ENCODE measurements at places on chromosomes 5 and 9.

- no peak for DNase-seq
Measured at GRCh38 chr5:10439692-10440091, 2.0 kb upstream of the ROPN1L start.

DNA sequence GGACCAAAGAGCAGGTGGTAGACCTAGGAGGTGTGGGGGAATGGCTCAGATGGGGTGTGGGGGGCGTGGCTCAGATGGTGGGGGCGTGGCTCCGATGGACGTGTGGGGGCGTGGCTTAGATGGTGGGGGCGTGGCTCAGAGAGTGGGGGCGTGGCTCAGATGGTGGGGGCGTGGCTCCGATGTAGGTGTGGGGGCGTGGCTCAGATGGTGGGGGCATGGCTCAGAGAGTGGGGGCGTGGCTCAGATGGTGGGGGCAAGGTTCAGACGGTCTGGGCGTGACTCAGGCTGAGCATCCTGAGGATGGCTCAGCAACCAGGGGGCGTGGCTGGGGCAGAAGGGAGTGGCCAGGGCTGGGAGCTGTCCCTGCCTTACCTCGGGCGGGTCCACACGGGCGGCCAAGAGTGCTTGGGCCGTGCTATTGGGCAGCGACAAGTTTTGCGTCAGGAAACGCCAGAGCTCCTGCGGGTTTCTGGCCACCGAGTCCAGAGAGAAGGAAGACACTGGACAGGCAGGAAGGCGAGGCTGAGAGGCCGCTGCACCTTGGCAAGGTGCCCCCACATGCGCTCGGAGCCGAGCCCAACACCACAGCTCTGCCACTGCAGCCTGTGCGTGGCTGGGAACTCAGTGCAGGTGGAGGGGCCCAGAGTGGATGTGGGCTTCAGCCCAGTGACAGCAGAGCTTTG, 5.9 kb downstream of the ABCA2 start:
- DNase-seq = peak; percentile 81

DNA sequence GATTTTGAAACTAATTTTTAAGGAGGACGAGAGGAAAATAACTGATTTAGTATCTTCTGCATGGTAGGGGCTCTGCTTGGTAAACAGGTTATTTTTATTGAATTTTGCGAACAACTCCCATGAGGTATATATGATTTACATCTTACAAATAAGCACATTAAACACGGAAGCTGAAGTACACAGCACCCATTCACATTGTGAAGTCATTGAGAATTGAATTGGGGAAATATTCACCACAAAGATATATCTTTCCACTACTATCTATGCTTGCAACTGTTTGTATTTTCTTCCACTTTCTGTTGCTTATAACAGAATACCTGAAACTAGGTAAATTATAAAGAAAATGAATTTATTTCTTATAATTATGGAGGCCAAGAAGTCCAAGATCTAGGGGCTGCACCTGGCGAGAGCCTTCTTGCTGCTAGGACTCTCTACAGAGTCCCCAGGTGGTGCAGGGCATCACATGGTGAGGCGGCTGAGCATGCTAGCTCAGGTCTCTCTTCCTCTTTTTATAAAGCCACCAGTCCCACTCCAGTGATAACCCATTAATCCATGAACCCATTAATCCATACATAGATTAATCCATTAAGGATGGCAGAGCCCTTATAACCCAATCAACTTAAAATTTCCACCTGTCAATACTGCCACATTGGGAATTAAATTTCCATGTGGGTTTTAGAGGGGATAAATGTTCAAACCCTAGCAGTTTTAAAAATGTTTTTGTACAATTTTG, 79.0 kb upstream of the ZNF608 start:
- DNase-seq = no peak

DNA sequence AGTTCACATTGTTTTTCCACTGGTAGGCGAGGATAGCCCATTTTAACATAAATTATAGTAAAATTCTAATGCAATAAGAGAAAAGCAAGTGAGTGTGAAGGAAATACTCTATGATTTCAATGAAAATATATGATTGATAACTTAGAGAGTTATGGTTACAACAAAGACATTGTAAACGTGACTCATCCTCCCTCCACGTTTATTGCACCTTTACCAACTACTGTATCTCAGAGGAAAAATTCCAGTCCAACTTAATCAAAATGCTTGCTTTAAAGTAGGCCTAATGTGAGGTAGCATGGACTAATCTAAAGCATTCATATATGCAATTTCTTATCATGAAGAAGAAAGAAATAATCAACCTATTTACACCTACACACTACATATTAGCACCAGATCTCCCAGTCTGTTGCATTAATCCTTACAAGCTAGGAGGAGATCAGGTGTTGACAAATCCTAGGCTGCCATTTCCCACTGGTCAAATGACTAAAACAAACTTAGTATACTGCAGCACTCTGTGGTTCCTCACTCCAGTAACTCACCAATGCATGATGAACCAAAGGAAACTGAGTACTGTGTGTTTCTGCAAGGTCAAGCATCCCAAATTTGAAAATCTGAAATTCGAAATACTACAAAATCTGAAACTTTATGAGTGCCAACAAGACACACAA, 41.7 kb downstream of the ECPAS start:
- DNase-seq = no peak

GRCh38 chr5:64971513-64971912, 202.8 kb downstream of the CWC27 start:
- no peak for DNase-seq

GRCh38 chr5:107618242-107618641, 52.5 kb downstream of the EFNA5 start:
- no peak for DNase-seq

- no peak for DNase-seq
Measured at GRCh38 chr5:134637116-134637721, 4.6 kb upstream of the SAR1B start.

- no peak for DNase-seq
Measured at GRCh38 chr5:143251946-143252345, 151.5 kb downstream of the NR3C1 start.

Data from stimulated activated naive CD8-positive, alpha-beta T cell treated with anti-CD3 and anti-CD28 coated beads, Interleukin-15, Interleukin-2, amounts not matched to agents 100 U/mL and 50 U/mL, for 24 hours (primary cell).